ENCODE measurements at places on chromosomes 1 and 21. TPM values are rescaled to one million over a fixed set of nuclear protein-coding genes. Genes with fewer than 3 reads are reported as not detected.

Gene C21orf58
- total RNA-seq = 3.5 TPM

Gene DMBX1
- 0.49 TPM for total RNA-seq

Gene SNX7
- 26.4 TPM for total RNA-seq

Gene NECTIN4
- total RNA-seq = 1.9 TPM

Gene ERVH48-1
- total RNA-seq = not detected

Gene RPTN
- total RNA-seq = 0.02 TPM

Gene BMP8B
- total RNA-seq = 5.2 TPM

Gene RIPPLY3
- total RNA-seq = 0.39 TPM

Gene TNFRSF4
- total RNA-seq = 0.13 TPM

Gene C8B
- total RNA-seq = not detected

Gene ZNF697
- total RNA-seq = 1.7 TPM

Gene BSND
- total RNA-seq = not detected

Gene A3GALT2
- total RNA-seq = not detected

Gene SLC44A3
- 1.6 TPM for total RNA-seq

Gene ANKRD34A
- total RNA-seq = 0.23 TPM

Gene UBE2U
- not detected for total RNA-seq

Gene PODN
- not detected for total RNA-seq

Gene DESI2
- 25.4 TPM for total RNA-seq

Gene KRTAP12-2
- total RNA-seq = not detected

Gene IL10RB
- 17.5 TPM for total RNA-seq

Gene MNDA
- total RNA-seq = not detected

Gene KANK4
- total RNA-seq = 0.28 TPM

Gene MYCL
- 1.3 TPM for total RNA-seq

Gene CCDC18
- 5.1 TPM for total RNA-seq

Gene OR2L5
- not detected for total RNA-seq

Gene C1orf87
- total RNA-seq = not detected

Gene TMEM200B
- total RNA-seq = 0.10 TPM

Gene RHOU
- total RNA-seq = 18.4 TPM

Gene PTCH2
- total RNA-seq = 0.23 TPM

Gene RNF115
- total RNA-seq = 11.6 TPM

Gene FCGR3A
- not detected for total RNA-seq

Gene LCE1E
- not detected for total RNA-seq

Gene OLFML2B
- total RNA-seq = 0.49 TPM
